ENCODE measurements at places on chromosomes 6 and 20. TPM values are rescaled to one million over a fixed set of nuclear protein-coding genes. Genes with fewer than 3 reads are reported as not detected.

Gene SRSF12
- not detected for total RNA-seq

Gene POU5F1
- total RNA-seq = not detected

Gene HDGFL1
- not detected for total RNA-seq

Gene PDYN
- not detected for total RNA-seq

Gene FGD2
- not detected for total RNA-seq

Gene YIPF3
- 172 TPM for total RNA-seq

Gene FAM217A
- total RNA-seq = not detected

Gene SLC12A5
- total RNA-seq = under 0.01 TPM

Gene ALDH5A1
- total RNA-seq = 0.09 TPM

Gene NRN1
- total RNA-seq = 0.09 TPM

Gene IMPG1
- total RNA-seq = not detected

Gene GUCA1A
- total RNA-seq = not detected

Gene SLC26A8
- not detected for total RNA-seq

Gene PRR18
- total RNA-seq = not detected

Gene TRIM31
- total RNA-seq = not detected

Gene TMEM217
- 2.0 TPM for total RNA-seq

Gene TREML2
- total RNA-seq = not detected

Gene EDN3
- not detected for total RNA-seq

Gene FAM162B
- total RNA-seq = 0.32 TPM

Gene SDHAF4
- 5.7 TPM for total RNA-seq

Gene KCNK17
- not detected for total RNA-seq

Gene CDS2
- total RNA-seq = 18.3 TPM

Gene TRERF1
- total RNA-seq = 4.7 TPM

Gene ADTRP
- total RNA-seq = 2.2 TPM

Gene MAK
- not detected for total RNA-seq

Gene CDH4
- 0.32 TPM for total RNA-seq

Gene ELOVL5
- 43.8 TPM for total RNA-seq

Gene ETV7
- 0.47 TPM for total RNA-seq

Gene TAPBP
- total RNA-seq = 31.1 TPM

Gene TNNC2
- total RNA-seq = 6.7 TPM

Gene LHFPL5
- not detected for total RNA-seq

Gene CST3
- total RNA-seq = 164 TPM

Gene FAM83C
- total RNA-seq = not detected

Gene PAK5
- not detected for total RNA-seq

Gene PI16
- total RNA-seq = 4.7 TPM

Gene CCN6
- not detected for total RNA-seq

Gene PRND
- not detected for total RNA-seq

Data from bronchial smooth muscle cell (primary cell).